ENCODE measurements at places on chromosomes 4 and X.

GRCh38 chr4:20992002-20992401, 291.7 kb downstream of the PACRGL start:
- no peak for DNase-seq

DNA sequence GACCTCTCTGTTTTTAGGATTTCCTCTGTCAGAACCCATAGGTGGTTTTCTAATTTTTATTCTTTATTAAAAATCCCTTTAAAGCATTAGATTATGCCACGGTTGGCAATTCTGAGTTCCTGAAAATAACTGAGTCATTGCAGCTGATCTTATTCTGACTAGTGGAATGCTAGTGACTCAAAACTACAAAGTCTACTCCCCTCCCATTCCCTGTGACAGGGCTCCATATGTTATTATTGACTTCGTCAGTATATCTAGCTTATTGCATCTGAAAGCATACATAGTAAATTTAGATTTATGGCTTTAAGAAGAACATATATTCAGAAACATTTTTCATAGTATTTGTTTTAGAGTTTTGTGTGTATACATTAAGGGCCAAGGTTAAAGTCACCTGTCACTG, 38.5 kb downstream of the HERC3 start:
- no peak for DNase-seq

DNA sequence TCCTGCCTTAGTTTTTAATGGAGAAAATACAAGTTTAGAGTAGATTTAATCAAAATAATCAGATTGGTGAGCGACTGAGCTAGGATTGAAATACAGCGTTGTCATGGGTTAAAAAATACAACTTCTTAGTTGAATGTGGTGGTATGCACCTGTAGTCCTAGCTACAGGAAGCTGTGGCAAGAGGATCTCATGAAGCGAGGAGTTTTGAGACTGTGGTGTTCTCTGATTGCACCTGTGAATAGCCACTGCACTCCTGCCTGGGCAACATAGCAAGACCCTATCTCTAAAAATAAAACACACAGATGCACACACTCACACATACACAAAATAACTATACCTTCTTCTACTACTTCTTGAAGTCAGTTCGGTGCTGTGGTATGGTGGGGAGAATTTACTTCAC, 19.8 kb upstream of the GBA3 start:
- DNase-seq, result no peak

- no peak for DNase-seq
Measured at GRCh38 chrX:52263417-52263816, 78.7 kb downstream of the MAGED4 start.

DNA sequence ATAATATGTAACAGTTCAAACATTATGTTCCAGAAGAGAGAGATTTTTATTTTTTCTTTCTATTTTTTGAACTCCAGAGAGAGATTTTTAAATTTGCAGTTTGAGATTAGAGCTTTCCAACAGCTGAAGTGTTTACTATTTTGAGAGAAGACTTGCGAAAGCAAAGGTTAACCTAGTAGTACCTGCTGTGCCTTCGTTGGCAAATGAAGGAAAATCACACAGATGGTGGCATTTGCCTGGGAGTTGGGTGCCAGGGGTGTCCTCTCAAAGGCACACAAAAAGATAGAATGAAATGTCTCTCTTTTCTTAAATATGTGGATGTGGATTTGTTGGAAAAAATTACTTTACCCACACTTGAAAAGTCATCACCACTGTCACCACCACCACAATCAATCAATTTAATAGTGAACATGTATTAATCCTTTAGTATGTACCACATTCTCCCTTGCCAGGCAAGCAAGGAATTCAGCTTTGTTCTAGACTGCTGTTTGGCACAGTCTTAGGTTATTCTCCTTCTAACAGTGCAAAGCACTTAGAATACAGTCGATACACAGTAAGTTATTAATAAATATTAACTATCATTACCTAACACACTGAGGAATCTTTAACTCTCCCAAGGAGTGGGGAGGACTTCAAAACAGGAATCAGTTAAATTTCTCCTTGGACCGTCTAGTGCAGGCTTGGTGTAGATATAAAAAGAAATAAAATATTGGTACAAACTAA, 838.2 kb upstream of the FTHL17 start:
- no peak for DNase-seq

DNA sequence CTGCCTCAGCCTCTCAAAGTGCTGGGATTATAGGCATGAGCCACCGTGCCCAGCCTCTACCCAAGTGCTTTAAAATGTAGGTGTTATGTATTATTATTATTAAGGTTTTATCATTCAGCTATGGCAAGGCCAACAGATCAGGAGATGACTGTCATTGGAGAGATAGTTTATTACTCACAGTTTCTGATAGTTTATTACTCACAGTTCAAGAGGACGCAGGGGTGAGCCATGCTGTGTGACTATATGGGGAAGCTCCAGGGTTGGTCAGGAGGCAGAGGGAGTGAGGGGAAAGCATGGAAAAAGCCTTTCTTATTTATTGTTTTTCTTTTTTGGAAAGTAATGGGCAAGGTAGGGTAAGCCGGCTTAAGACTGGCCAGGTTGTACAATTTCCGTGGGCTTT, 25.4 kb upstream of the ARSD start:
- no peak for DNase-seq

GRCh38 chr4:95580226-95580625, 31.5 kb upstream of the UNC5C start:
- no peak for DNase-seq

GRCh38 chrX:72584163-72584562, 11.5 kb upstream of the HDAC8 start:
- DNase-seq, result no peak

GRCh38 chrX:9842541-9842940, 56.3 kb downstream of the SHROOM2 start:
- no peak for DNase-seq

DNA sequence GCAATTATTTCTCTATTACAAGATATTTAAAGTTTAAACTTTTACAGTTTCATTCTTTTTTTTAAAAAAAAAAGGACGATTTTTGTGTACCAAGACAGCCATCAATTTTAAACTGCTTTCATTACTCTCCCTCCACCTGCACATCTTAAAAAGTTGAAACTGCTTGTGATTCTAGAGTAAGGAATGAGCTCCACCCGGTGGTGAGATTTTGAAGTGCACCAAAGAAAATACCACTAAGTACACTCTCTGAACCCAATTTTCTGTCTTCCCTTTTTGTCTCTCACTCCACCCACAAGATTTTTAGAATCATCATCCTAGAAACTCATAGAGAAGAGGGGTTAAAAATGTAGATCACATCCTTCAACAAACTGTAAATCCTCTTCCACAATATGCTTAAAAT, 91.3 kb upstream of the WDR44 start:
- DNase-seq, result peak; percentile 46

- no peak for DNase-seq
Measured at GRCh38 chrX:45232139-45232538, 31.5 kb upstream of the DIPK2B start.

DNA sequence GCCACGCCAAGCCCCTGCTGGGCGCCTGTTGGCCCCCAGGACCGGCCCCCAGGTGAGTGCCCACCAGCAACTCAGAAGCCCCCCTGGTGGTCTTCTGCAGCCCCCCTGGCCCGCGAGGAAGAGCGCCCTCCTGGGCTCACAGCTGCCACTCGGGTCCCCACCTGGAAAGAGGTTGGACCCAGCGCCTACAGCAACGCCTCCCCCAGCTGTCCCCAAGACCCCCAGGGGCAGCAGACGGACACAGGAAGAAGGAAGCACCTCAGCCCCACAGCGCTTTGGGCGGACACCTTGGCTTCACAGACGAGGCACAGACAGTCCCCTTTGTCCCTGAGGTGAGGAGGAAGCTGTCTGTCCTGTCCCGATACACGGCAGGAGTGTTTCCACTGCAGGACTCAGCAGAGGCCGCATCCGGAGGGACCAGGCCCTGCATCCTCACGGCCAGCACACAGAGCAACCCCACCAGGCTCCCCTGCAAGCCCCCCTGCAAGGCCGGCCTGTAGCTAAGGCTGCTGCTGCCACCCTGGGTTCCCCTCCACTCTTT, 115.6 kb upstream of the NKX1-1 start:
- DNase-seq, result no peak

GRCh38 chr4:39698424-39699009, 581 bp downstream of the UBE2K start:
- peak; percentile 61 for DNase-seq

DNA sequence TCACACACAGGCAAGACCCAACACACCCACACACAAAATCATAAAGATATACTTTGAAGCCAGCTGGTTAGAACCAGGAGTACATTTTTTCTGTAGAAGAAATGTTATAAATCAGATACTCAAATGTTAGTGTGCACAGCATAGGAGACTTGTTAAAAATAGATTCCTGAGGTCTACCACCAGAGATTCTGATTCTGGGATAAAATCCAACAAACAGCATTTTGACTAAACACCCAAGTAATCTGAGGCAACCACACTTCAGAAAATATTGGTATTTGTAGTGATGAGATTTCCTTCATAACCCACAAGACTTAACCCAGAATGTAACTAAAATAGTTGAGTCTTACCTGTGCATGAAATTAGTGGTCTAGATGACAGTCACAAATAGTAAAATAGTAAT, 301.8 kb downstream of the HNRNPD start:
- no peak for DNase-seq

- no peak for DNase-seq
Measured at GRCh38 chr4:118221227-118221800, 131.5 kb downstream of the PRSS12 start.

GRCh38 chr4:4462970-4463369, 76.1 kb downstream of the NSG1 start:
- DNase-seq, result no peak

GRCh38 chrX:17613979-17614588, 123.2 kb upstream of the SCML1 start:
- DNase-seq, result no peak

GRCh38 chrX:31179203-31179602, 107.4 kb upstream of the FTHL17 start:
- no peak for DNase-seq

GRCh38 chr4:47704693-47705325, 133.1 kb downstream of the CORIN start:
- DNase-seq, result peak; percentile 55

DNA sequence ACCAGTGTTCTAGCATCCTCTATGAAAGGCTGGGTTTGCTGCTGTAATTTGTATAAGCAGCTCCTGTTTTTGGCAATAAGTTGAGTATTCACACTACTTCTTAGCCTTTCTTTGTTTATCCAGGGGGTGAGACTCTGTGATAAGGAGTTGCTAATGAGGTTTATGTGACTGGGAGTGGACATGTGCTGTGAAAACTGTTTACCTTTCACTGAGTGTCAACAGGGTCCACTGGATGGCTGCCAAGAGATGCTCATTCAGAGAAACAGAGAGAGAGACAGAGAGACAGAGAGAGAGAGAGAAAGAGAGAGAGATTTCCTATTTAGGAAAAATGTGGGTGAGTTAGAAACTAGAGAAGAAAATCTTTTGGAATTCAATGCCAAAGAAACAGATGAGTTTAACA, 233.9 kb downstream of the CHIC2 start:
- no peak for DNase-seq

DNA sequence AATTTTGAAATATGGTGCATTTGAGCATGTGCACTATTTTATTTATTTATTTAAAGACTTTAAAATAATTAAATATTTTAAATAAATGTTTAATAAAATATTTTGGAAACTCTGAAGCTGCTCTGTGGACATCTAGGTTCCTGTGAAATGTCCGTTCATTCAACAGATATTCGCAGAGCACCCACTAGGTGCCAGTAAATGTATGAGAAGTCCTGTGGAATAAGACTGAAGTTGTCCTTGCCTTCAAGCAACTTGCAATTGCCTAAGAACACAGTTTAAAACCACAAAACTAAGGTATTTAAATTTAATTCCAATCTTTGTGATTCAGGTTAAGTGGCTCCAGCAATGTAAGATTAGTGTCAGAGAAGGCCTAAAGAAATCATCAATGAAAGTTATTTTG, 306.7 kb downstream of the GBA3 start:
- no peak for DNase-seq

GRCh38 chrX:118562582-118563164, 67.1 kb downstream of the DOCK11 start:
- no peak for DNase-seq

DNA sequence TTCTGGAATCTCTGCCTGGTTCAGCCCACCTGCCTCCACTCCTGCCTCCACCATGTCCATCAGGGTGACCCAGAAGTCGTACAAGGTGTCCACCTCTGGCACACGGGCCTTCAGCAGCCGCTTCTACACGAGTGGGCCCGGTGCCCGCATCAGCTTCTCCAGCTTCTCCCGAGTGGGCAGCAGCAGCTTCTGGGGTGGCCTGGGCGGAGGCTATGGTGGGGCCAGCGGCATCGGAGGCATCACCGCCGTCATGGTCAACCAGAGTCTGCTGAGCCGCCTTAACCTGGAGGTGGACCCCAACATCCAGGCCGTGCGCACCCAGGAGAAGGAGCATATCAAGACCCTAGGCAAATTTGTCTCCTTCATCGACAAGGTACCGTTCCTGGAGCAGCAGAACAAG, 28.4 kb upstream of the GABRA3 start:
- DNase-seq, result no peak

GRCh38 chr4:24952667-24953066, 39.8 kb upstream of the CCDC149 start:
- DNase-seq, result no peak

GRCh38 chr4:32342054-32342453, 1621.9 kb downstream of the PCDH7 start:
- DNase-seq, result no peak

- no peak for DNase-seq
Measured at GRCh38 chr4:62543002-62543401, 1342.9 kb downstream of the ADGRL3 start.

DNA sequence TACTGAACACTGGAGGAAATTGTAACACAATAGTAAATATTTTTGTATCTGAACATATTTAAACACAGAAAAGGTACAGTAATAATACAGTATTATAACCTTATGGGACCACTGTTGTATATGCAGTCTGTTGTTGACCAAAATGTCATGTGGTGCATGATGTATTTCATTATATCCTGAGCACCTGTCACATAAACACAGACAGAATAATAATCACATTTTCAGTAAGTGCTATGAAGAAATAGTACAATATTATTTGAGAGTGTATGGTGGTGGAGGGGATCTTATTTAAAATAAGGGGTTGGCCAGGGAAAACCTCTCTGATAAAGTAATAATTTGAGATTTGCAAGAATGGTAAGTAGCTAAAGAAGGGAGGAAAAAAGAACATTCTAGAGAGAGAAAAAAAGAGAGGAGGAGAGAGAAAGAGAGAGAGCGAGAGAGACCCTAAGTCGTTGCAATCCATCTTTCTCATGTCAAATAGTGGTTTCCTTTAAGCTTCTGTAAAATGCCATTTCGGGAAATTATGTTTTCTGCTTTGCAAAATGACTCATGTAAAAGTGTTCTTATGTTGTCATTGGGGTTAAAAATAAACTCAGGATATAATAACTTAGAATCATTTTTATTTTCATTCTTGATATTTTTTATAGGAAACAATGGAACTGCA, 19.3 kb upstream of the CLNK start:
- no peak for DNase-seq

DNA sequence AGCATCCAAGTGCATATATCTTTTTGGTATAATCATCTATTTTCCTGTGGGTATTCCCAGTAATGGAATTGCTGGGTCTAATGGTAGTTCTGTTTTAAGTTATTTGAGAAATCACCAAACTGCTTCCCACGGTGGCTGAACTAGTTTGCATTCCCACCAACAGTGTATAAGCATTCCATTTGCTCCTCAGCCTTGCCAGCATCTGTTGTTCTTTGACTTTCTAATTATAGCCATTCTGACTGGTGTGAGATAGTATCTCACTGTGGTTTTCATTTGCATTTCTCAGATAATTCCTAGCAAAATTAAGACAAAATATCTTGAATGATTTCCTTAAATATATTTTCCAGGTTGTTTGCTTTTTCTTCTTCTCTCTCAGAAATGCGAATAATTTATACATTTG, 341.1 kb downstream of the GBA3 start:
- DNase-seq, result no peak

GRCh38 chrX:119359618-119360382, 39.3 kb upstream of the SLC25A43 start:
- no peak for DNase-seq

Data from head of caudate nucleus (tissue), 42 donors.